ENCODE measurements at places on chromosomes 1 and 21. TPM values are rescaled to one million over a fixed set of nuclear protein-coding genes. Genes with fewer than 3 reads are reported as not detected.

Gene ETNK2
- 1.2 TPM for polyA plus RNA-seq

Gene ADORA3
- polyA plus RNA-seq, result not detected

- DNase-seq, result peak; percentile 87
Measured at GRCh38 chr1:58545591-58546519, 671 bp downstream of the OMA1 start.

Gene GFI1
- 7.2 TPM for polyA plus RNA-seq

Gene NUF2
- polyA plus RNA-seq, result 1.5 TPM

Gene TLR5
- polyA plus RNA-seq, result 4.7 TPM

Gene FCGR3B
- not detected for polyA plus RNA-seq

DNA sequence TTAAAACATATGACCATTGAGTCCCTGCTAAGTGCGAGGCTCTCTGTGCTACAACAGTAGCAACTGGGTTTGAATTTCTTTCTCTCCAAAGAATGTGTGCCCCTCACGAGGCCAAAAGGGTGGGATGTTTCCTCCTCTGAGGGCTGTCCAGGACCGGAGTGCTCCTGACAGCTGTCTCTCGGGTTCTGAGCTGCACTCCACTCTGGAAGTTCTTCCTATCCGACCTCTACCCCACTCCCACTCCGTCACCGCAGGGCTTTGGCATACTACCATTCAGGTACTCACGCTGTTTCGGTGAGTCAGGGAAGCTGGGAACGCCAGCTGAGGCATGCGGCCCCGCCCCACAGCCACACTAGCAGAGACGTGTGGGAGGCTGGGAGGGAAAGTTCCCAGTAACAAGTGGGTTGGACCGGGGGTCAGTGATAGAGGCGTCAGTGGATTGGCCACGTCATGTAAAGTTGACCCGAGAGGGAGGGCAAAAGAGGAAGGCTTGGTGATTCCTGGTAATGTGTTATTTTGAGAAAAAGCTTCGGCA lies 705 bp upstream of the SLC50A1 start:
- peak; percentile 36 for DNase-seq

DNA sequence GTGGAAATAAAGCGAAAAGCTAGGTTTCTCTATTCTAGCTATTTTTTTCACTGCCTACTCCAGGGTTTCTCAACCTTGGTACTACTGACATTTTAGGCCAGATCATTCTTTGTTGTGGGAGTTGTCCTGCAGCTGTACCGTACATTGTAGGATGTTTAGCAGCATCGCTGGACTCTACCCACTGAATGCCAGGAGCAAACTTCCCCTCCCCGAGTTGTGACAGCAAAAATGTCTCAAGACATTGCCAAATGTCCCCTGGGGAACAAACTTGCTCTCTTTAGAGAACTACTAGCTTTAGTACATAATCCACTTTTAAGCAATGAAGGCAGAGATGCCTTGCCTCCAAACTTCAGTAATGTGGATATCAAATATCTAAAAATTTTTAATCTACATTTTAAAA lies 122.8 kb downstream of the PLPPR5 start:
- DNase-seq, result no peak

DNA sequence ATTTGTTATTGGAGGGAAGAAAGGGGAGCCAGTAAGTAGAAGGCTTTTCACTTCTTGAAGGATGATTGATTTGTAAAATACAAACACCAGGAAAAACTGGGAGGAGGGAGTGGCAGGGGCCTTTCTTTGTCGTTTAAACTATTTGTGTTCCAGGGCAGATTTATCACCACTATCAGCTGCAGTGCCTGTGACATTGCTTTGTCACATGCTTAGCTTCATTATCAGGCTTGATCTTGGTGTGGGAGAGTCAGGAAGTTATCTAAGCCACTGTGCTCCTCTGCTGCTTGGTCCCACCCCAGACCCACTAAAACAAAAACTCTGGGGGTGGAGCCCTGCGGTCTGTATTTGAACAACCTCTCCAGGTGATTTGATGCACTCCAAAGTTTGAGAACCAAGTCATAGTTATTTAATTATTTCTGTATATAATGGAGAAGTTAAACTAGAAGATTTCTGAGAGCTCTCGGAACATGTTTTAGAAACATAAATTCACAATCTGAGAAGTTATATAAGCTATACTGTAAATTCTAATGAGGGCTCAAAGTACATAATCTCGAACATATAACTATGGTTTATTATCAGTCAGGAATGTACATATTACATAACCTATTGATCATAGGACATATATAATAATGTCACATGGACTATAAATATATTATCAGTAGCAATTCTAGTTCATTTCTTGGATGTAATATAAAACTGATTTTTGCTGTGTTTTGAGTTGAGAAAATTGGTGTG lies 87.9 kb downstream of the CDC14A start:
- peak; percentile 84 for DNase-seq

- DNase-seq, result no peak
Measured at GRCh38 chr21:43598416-43599120, 60.7 kb downstream of the HSF2BP start.

DNA sequence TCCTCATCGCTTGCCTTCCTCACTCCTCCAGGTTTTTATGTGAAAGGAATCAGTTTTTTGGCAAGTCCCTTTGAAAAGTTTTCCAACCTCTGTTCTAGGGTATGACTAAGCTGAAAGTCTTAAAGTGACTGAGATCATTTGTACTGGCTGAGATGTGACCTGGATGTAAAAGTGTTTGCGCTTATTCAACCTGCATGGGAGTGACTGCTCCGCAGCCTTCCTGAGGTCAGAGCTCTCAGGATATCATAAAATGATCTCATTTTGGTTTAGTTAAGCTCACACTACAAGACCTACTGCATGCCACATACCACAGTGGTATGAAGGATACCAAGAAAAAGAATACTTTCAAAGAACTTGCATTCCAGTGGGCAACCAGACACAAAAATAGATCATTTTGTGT lies 29.8 kb upstream of the TADA1 start:
- DNase-seq, result no peak

Gene PROK1
- polyA plus RNA-seq, result not detected

- DNase-seq, result no peak
Measured at GRCh38 chr1:153616144-153616916, at the start of gene S100A14. TSS of gene S100A14 (minus strand) at chr1:153616325. CDS start at chr1:153615858, 467 bp downstream.

Measured in CD4-positive, CD25-positive, alpha-beta regulatory T cell (primary cell).